Amygdala (tissue), 56 donors: ENCODE measurements at places on chromosomes 16 and 17.

DNA sequence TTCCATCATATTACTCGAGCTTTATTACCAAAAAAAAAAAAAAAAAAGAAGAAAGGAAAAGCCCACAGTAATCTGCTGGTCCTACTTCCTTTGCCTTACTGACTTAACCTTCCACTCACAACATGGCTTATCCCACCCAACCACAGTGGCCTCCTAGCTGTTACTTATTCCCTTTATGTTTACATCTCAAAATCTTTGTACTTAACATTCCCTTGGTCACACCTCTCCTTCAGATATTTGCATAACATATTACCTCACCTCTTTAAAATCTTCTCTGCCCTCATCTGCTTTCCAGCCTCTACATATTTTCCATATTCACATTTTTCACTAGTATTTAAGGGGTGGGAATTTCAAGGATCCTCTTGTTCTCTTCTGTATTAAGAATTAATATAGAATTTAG, 327.0 kb upstream of the TBX2 start:
- no peak for DNase-seq

DNA sequence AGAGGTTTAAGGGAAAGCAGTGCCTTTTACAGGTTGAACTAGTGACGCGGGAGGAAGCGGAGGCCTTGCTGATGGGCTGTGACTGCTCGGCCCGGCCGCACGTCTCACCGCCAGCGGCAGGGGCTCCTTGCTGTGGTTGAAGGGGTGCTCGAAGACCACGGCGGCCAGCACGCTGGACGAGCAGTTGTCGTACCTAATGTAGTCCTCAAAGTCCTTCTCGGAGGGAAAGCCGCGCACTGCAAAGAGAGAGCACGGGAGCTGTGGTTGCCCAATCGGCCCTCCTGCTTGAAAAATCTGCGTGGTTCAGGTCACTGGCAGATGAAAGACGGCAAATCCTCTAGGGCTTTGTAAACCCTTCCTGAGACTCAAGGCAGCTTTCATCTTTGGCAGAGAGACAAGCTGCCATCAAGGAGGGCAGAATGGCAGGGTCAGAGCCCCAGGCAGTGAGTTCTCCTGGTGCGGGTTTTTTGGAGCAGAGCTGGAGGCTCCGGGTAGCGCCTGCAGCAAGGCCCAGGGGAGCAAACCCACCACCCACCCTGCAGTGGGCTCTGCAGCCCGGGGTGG, 16.1 kb downstream of the ABCA3 start:
- no peak for DNase-seq

DNA sequence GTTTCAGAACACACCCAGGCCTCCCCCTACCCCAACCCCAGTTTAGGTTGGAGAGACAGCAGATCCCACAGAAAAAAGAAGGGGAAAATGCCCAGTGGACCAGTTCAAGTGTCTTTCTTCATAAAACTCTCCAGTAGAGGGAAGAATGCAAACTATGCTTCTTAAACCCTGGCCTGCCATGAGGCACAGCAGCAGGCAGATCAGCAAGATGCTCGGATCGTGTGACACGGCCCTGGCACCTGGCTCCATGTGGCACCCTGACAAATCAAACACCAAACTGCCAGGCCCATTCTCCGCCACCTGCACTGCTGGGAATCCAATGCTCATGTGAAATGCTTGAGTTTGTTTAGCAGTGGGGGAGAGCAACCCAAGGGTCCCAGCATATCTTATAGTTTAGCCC, 166.8 kb downstream of the SOX9 start:
- no peak for DNase-seq

DNA sequence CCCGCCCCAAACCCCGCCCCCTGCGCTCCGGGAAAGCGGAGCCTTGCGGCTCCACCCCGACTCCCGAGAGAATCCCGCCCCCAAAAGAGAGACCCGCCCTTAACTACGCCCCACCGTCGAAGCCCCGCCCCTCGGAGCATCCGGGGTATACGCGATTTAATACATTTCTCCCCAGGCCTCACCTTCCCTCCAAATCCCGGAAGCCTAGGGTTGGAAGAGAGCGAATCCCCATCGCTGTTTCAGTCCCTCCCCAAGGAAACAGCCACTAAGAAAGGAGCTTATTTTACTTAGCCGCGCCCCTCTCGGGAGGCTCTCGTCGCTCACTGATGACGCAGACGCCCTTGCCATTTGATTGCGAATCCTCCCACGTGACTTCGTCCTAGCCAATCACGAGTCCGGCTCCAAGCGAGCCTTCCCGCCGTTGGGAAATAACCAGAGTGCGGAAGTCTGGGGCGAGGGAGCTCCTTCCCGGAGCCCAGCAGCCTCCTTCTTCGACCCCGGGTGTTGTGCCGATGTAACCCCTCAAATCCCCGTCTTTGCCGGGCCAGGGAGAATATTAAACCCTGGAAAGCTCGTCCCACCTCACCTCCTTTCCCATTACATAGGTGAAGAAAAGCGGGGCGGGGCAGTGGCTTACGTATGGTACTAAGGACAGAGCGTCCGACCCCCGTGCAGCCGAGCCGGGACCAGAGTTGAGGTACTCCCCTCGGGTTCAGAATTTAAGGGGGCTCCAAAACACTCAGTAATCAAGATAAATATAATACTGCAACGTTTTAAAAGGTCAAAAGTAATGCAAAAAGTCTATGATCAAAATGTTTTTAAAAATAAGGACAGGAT, 461 bp upstream of the FDXR start:
- peak; percentile 99 for DNase-seq

DNA sequence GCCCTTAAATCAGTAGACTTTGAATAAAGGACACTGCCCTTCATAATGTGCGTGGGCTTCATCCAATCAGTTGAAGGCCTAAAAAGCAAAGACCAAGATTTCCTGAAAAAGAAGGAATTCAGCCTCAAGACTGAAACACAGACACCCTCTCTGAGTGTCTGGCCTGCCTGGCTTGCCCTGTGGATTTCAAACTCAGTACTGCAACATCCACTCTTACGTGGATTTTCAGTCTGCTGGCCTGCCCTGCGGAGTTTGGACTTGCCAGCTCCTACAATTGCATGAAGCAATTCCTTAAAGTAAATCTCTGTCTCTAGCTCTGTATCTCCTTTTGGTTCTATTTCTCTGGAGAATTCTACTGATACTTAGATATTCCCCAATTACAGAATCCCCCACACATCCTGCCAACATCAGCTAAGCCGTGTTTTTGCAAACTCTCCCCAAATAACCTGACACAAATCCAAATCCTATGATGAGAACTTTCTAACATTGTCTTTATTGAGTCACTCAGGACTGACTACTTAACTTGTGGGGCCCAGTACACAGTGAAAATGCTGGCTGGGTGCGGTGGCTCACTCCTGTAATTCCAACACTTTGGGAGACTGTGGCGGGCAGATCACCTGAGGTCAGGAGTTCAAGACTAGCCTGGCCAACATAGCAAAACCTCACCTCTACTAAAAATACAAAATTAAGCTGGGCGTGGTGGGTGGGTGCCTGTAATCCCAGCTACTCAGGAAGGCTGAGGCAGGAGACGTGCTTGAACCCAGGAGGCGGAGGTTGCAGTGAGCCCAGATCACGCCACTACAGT, 7.2 kb upstream of the TNFRSF17 start:
- no peak for DNase-seq

DNA sequence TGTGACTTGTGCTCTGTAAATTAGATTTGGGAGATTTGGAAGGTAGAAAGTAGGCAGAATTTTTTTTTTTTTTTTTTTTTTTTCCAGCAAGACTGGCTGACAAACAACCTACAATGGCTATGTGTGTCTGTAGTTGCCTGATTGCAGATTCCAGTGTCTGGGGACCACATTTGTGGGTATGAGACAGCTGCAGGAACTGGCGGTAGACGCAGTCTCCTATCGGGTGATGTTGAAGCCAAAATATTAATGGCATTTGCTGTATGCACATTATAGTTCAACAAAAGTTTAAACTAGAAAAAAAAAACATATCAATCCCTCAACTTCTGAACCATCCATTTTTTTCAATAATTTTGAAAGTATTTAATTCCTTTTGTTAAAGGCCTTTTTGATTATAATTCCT, 665.2 kb downstream of the TOX3 start:
- DNase-seq, result no peak

DNA sequence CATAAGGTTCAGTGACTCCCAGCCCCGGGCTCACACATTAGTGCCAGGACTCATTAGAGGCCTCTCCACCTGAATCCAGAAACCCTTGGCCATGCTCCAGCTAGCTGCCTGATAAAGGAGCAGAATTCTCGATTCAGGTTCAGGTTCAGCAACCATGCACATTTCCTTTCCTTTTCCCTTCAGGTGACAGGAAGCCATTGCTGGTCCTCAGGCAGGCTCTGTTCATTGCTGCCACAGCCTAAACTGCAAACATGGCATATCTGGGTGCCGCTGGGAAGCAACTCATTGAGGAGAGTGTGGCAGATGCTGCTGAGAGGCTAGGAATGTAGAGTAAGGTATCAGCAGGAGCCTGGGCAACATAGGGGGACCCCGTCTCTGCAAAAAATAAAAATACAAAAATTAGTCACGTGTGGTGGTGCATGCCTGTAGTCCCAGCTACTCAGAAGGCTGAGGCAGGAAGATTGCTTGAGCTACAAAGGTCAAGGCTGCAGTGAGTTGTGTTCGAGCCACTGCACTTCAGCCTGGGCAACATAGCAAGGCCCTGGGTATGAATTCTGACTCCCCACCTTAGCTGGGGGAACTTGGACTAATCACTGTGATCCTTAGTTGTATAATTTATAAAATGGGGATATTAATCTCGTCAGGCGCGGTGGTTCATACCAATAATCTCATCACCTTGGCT, 28.7 kb downstream of the ARL4D start:
- DNase-seq, result no peak

DNA sequence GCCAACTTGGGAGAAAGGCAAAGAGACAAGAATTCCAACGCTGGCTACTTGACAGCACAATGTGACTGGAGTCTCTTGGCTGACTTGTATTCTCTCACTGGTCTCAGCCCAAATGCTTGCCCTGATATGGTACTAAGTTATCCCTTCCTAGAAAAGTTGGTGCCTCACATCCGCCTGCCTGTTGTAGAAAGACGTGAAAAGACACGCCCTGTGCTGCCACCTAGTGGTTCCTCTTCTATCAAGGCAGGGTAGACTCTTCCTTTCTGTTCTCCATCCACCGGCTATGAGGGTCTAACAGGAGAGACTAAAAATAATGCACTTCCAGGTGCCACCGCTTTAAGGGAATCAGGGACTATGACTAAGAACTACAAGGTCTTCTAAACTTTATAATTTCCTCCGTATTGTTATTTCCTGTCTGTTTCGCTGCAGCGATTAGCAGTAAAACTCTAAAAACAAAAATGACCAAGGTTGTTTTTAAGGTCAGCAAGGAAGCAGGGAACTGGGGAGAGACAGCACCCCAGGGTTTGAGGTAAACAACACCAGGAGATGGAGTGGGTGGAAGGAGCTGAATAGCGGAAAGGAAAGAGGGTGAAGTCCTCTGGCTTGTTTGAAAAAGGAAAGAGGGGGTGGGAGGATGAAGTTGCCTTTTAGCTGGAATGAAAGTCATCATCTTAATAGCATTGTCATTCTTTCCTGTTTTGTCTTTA, 109.5 kb downstream of the YPEL2 start:
- peak; percentile 34 for DNase-seq

DNA sequence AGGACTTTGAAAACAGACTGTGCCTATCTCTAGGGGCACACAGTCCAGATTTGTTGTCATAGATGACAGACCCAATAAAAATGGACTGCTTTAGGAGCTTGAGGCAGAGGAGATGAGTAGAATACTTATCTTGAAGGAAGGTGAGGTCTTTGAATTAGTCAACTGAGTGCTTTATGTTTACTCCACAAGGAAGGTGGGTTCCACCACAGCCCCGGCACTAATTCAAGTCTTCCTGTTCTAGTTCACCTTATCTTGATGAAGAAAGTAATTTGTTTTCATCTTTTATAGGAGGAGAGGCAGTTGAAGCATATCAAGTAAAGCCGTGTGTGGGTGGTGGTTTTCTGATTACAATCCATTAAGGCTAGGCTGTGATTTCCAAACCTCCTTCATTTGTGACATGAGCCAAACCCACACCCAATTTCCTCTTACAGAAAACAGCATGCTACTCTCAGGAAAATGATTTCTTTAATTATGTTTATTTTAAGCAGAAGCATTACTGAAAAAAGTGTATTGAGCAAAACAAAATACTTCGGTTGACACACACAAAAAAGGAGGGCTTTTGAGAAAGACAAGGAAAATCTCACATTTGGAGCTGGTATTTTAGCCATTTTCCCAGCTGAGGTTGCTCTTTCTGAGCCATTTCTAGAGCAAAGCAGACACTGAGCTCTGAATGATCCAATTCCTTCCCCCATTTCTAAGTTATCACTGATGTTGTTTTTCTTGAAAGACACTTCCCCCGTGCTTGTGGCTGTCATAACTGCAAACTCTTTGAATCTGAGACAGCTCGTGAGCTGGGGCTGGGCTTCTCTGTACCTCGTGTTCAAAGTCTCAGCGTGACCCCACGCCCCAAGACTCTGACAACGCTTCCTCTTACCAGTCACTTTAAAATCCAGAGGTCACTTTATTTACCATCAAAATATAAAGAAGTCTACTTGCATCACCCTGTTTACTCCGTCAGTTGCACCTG, 35.4 kb downstream of the CDRT15 start:
- DNase-seq, result no peak

DNA sequence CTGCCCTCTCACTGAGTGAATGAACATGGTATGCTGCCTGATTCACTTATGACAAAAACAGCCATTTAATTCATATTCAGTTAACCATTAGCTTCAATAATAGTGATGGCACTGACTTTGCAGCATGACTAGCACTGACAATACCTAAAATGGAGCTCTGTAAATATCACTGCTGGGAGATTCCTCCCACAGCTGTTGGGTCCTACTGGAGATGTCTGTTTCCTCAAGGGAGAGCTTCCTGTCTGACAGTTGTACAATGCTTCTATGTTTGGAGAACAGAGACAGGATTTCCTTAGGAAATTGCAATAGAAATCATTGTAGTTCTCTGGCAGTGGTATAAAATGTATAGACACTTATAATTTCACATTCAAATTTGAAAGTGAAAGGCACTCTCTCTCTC, 695.9 kb upstream of the CDH8 start:
- DNase-seq, result no peak

DNA sequence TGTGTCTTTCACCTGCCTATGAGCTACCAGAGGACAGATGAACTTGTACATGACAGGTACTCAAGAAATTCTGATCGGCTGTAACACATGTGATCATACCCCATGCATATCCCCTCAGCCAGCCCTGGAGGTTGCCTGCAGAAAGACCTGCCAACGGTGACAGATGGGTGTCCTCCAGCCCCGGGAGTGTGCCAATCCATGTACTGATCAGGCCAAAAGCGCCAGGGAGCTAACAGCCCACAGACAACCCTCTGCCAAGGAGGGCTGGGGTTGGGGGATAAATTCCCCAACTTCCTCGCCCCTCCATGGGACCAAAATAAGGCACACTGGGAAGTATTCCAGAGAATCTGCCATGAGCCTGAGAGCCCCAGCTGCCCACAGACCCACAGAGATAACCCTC, 189.4 kb downstream of the CCT6B start:
- no peak for DNase-seq

- DNase-seq, result no peak
Observed at GRCh38 chr16:89563639-89564392, 3.3 kb downstream of the RPL13 start.

- no peak for DNase-seq
Observed at GRCh38 chr17:60745544-60745943, 67.9 kb downstream of the BCAS3 start.
